ENCODE measurements at places on chromosomes 4 and X.

DNA sequence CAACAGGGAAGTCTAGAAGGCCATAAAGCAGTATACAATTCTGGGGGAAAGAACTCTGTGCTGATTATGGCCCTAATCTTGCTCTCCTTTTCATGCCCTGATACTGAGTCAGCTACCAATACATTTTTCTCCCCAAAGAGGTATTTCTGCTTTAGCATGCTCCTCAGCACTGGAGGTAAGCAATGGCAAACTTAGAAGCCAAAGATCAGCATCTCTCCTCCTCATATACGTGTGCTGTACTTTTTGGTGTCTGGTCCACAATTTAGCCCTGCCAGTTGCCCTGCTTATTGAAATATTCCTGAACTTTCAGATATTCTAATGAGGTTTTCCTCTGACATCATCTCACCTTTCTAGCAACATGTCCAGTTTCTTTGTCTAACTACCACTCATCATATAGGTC, 226.2 kb downstream of the FSTL5 start:
- no peak for DNase-seq

DNA sequence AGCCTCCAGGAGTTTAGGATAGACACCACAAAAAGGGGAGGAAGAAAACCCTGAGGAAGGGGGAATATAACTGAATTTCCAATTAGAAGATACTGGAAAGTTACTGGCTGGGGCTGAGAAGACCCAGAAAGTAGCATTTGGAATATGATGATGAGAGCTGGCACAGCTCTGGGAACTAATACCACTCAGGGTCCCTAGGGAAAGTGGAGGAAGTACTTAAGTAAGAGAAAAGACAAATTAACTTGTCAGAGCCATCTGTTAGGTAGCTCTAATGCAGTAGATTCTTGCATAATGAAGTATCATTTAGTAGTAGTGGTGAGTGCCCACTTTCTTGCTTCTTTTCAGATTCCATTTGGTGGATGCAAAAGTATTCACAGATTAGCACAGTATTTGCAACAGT, 90.8 kb upstream of the TSPAN5 start:
- DNase-seq: no peak

DNA sequence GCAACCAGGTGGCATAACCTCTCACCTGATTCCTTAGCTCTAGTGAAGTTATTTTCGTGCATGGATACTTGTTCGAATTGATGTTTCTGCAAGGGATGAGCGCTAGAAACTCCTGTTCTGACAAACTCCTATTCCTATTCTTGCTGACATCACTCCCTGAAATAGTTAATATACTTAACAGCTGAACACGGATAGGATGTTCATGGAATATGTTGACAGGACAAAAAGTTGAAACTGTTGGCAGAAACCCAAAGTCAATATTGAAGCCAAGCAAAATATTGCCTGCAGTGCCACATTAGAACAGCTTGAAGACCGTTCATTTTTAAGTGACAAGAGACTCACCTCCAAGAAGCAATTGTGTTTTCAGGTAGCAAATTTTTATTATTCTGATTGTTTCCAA, at the start of gene KLKB1:
Gene KLKB1 (plus strand): TSS at position 287 of the 400 bp plus-strand sequence. CDS start 689 bp downstream, outside the sequence.
- no peak for DNase-seq

DNA sequence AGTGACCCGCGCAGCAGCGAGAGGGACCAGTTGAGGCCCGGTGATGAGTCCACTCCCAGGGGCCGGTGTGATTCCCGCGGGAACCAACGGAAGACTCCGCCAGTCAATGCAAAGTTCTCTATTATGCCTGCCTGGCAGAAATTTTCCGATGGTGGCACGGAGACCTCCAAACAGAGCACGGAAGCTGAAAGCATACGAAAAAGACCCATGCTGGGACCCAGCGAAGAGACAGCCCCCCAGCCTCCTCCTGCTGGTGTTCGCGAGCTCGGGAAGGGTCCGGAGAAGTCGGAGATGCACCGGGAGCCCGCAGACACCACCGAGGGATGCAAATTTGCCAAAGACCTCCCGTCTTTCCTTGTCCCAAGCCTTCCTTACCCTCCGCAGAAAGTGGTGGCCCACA, 71.7 kb downstream of the AASDH start:
- no peak for DNase-seq

DNA sequence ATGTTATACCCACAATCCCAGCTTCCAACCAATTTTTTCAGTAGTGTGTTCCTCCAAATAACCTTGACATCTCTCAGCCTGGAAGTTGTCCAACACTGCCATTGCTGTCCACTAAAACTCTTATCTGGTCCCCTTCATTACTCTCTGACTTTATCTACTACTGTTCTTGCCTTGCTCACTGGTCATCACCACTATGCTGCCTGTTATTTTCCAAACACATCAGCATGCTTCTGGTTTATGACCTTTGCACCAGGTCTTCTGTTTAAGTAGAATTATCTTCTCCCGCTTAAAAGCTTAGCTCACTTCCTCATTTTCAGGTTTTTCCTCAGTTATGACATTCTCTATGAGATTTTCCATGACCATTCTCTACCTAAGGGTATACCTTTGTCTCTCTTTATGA, 5.5 kb downstream of the ELMOD2 start:
- DNase-seq: no peak

- no peak for DNase-seq
These were observed 41.9 kb upstream of the NEUROG2 start for GRCh38 chr4:112557676-112558411.

GRCh38 chr4:83548151-83548905, 12.4 kb downstream of the GPAT3 start:
- DNase-seq: no peak

- DNase-seq: no peak
These were observed 85.0 kb upstream of the FAM241A start for GRCh38 chr4:112060212-112060611.

- no peak for DNase-seq
These were observed 12.9 kb downstream of the DGAT2L6 start for GRCh38 chrX:70190225-70190624.

- DNase-seq: no peak
These were observed 724.8 kb upstream of the FTHL17 start for GRCh38 chrX:31796624-31797023.

- no peak for DNase-seq
These were observed 15.7 kb downstream of the FAM184B start for GRCh38 chr4:17765514-17766286.

GRCh38 chr4:108034565-108034964, 44.9 kb downstream of the HADH start:
- no peak for DNase-seq

GRCh38 chrX:155662282-155662681, 49.5 kb upstream of the TMLHE start:
- DNase-seq: no peak

GRCh38 chrX:642436-643240, 12.0 kb downstream of the SHOX start:
- DNase-seq: no peak

DNA sequence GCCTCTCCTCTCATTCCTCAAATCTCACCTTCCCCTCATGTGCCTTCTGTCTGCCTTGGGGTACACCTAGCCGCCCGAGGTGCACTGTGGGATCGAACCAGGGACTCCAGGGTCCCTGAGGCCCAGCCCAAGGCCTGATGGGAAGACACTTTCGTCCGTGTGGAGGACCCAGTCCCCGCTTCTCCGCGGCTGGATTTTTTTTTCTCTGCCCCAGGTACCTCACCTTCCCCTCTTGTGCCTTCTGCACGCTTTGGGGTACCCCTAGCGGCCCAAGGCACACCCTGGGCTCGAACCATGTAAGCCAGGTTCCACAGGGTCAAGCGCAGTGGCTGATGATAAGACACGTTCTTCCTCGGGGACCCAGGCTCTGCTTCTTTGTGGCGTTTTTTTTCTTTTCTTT, 530.7 kb downstream of the CWH43 start:
- no peak for DNase-seq

DNA sequence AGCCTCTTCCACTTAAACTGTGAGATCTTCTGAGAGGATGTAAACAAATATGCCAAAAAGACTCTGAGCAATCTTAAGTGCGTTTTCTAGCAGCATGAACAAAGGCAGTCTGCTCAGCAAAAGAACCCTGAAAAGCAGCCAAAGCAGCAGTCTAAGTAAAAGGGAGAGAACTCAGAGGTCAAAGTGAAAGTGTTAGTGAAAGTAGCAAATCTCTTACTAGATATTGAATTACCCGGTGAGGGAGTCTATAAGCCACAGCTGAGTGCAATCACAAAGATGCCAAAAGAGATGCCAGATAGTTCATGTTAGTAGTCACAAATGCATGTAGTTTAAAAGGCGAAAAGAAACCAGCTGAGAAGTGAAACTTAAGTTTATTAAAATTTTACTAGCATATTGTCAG, 7.9 kb upstream of the GNRHR start:
- DNase-seq: no peak

GRCh38 chr4:95548738-95549245, at the start of gene UNC5C:
Gene UNC5C (minus strand): TSS chr4:95548973.
- DNase-seq: peak; percentile 59

- DNase-seq: no peak
These were observed 60.4 kb downstream of the SHROOM2 start for GRCh38 chrX:9846631-9847030.

DNA sequence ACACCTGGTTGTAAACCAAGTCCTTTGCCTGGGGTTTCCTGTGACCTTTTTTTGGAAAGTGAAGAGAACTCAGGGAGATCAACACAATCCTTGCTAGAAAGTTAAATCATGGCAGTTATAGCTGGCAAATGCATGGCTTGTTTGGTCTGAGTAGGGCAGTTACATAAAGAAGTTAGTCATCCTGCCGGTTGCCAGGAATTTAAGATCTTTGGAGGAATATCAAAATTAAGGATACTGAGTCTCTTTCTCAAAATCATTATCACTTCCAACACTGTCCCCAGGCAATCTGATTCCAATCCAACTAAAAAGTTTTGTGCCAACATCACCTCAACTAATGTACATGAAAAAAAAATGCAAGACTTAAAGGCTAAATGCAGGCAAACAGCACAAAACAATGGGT, 40.3 kb downstream of the C4orf54 start:
- DNase-seq: no peak

DNA sequence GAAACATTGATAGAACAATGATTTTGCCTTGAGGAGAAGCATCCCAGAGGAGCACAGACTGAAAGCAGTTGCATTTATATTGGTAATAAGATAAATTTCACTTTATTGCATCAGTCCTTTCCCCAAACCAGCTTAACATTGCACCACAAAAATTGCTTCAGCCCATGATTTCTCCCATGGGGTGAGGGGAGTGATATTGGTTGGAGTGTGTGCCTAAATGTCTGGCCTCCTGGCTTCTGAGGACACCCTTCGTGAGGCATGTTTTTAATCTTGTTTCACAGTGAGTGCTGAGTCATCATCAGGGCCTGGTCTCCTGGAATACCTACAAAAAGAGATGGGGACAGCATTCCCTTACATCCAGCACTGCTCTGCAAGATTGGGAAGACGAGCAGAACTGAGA, 487.9 kb downstream of the C4orf33 start:
- peak; percentile 68 for DNase-seq

DNA sequence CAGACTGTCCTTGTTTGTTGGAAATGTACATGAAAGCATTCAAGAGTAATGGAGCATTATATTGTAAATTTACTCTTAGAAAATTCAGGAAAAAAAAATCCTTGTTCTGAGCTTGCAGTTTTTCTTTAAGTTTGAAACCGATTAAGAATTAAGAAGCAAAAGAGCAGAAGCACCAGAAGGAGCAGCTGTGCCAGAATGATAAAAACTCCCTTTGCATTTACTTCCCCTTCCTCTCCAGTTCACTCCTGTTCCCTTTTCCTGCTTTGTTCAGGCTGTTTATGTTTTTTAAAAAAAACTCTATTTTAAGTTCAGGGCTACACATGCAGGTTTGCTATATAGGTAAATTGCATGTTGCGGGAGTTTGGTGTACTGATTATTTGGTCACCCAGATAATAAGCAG, 90.3 kb downstream of the ATOH1 start:
- DNase-seq: no peak

DNA sequence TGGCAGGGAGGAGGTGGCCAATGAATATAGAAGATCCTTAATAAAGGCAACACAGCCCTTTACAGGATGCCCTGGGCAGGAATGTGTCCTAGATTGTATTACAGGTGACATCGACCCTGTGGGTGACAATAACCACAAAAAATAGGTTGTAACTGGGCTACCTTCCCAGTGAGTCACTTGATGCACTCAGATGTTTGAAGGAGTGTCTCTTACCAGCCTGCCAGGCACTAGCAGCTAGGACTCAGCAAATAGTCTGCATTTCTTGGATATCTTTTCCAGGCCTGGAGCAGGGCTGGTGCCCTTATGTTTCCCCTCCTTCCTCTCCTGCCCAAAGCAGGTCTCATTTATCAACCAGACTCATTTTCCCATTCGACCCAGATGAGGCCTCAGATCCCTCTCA, 50.9 kb upstream of the TMEM164 start:
- DNase-seq: no peak

DNA sequence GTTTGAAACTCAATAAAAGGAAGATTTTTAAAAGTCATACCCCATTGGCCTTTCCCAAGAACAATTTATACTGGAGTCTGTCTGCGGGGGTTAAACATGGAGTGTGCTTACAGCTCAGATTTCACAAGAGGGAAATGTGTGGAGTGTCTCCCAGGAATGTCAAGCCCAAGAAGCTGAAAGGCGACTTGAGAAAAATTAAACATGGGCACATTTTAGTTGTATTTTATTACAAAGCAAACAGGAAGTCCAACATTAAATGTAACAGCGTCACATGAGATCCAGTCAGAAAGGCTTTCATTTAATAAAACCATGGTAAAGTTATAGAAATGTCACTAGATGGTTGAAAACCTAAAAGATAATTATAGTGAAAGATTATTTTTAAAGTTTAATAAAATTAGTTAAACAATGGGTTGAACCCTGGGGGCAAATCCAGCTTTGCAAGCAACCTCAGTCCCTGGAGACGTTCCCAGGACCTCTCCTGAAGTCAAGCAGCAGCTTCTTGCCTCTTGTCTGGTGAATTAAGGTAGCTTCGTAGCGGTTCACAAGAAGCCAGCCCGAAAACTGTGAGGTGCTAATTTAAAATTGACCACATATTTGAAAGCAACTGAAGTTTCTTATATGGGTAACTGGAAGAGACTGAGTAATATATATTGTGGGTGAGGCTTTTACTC, 168.4 kb upstream of the EDNRA start:
- no peak for DNase-seq

- no peak for DNase-seq
These were observed 94.3 kb upstream of the MAGEC2 start for GRCh38 chrX:142299406-142299805.

GRCh38 chr4:150045410-150045809, 32.8 kb upstream of the DCLK2 start:
- no peak for DNase-seq

DNA sequence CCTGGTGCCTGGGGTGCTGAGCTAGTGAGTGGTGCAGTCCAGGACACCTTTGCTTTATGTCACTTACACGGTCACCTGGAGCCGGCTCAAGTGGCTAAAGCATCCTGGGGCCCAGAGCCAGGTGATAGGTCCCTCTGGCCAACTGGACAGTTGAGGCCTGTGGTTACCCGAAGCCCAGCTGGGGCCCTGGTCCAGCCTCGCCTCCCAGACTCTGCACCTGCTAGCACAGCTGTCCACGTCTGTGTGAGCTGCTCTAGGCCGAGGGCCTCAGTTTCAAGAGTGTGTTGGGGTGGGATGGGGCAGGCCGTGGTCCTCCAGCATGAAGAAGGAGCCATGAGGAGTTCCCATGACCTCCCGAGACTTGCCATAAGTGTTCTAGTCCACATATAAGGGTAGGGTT, 7.7 kb upstream of the ADD1 start:
- no peak for DNase-seq

GRCh38 chr4:72084587-72085011, 52.8 kb downstream of the NPFFR2 start:
- no peak for DNase-seq
